Effector memory CD4-positive, alpha-beta T cell (primary cell): ENCODE measurements at places on chromosomes 3 and 15.

- no peak for DNase-seq
These were observed 59.4 kb upstream of the TFRC start for GRCh38 chr3:196141052-196141865.

- DNase-seq: no peak
These were observed 22.1 kb downstream of the AGBL1 start for GRCh38 chr15:86101818-86102217.

DNA sequence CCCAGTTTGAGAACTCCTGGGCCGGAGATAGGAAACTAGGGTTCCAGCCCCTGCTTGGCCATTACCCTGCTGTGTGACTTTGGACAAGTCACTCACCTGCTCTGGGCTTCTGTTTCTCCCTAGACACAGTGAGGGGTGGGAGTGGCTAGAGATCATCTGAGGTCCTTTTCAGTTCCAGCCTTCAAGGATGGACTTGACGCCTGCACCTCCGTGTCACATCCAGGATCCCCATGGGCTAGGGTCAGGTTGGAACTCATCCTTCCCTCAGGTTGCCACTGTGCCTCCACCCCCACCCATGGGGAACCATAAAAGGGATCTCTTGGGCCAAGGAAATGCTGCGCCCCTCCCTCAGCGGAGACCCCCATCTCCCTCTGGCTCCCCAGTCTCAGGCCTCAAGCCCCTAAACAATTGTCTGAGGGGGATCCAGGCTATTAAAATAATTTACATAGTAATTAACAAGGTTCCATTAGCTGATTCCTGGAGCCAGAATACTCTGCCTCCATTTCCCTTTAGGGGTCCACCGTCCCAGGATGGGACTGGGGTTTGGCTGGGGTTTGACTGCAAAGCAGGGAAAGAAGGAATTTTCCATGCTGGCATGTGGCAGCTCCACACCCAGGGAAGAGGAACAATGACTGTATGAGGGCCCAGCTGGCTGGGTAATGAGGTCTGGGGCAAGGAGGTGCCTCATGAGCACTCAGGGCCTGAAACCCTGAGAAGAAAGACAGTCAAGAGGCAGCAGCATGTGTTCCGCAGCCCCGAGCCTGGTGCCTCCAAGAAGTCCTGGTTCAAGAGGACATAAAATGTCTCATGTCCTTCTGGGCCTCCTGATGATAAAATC is 177.7 kb downstream of the SMAD6 start:
- no peak for DNase-seq

DNA sequence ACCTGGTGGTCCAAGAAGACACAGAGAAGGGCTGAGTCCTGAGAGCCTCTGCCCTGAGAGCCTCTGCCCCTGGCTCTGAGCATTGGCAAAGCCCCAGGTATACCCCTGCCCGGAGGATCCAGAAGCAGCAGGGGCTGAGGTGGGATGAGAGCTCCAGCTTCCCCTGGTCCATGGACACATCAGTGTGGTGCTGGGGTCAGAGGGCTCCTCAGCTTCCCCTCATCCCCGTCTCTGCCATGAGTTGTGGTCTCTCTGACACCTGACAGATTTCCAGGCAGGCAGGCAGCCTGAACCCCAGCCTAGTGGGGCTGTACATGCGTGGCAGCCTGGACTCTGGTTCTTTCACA is 3.5 kb upstream of the KLF15 start:
- DNase-seq: no peak

GRCh38 chr3:180383332-180384020 is 218.5 kb upstream of the TTC14 start:
- no peak for DNase-seq

DNA sequence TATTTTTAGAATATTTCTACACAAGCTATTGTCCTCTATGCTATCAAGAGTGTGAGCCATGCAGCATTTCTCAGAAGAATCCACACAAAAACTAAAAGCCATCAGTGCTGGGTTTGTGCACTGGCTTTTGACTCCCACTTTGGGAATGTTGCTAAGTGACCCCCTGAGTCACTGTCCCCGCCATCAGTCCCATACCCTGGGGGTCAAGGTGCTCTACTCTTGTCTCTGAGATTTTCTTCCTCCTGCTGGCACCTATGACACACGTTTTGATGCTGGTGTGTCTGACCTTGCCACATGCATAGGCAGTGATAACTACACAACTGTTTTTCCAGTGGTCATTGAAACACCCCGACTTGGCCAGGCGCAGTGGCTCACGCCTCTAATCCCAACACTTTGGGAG is 19.8 kb downstream of the CMTM7 start:
- DNase-seq: no peak

DNA sequence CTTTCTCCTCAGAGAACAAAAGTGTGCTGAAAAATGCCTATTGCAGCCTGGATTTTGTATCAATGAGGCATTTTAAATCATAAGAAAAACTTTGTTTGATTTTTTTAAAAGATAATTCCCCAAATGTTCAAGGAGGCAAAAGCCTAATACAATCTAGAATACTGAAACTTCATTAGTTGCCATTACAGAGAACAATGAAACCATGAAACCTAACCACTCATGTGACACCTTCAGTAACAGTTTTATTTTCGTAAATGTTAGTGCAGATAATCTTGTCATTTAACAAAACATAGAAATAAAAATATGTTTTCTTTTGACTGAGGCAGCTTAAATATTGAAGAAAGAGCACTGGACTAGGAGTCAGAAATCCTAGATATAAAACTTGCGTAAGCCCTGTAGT is 655.9 kb downstream of the RBMS3 start:
- DNase-seq: no peak

DNA sequence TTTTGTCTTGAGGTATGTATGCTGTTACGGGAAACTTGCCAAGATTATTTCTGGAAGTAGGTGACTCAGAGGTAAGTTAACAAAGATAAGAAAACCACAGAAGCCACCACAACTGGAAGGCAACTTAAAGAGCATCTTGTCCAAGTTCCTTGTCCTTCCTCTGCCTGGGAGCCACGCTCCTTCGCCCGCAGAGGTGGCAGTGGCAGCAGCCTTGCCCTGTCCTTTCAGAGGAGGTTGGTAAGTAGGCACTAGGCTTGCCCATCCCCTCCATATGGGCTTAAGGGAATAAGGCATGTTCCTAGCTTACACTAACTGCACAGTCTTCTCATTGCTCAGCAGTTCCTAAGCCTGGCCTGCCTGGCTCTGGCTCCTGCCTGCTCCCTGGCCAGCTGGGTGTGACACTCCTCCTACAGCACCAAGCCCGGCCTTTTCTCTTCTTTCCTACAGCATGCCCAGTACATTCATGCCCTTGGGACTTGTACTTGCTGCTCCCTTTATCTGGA is 48.0 kb upstream of the RAB6B start:
- DNase-seq: no peak

GRCh38 chr15:95235033-95235432 is 1003.7 kb downstream of the MCTP2 start:
- DNase-seq: no peak

- no peak for DNase-seq
These were observed 74.9 kb upstream of the PPIB start for GRCh38 chr15:64237677-64238076.

GRCh38 chr3:157549498-157549897 is 46.3 kb upstream of the VEPH1 start:
- DNase-seq: no peak

DNA sequence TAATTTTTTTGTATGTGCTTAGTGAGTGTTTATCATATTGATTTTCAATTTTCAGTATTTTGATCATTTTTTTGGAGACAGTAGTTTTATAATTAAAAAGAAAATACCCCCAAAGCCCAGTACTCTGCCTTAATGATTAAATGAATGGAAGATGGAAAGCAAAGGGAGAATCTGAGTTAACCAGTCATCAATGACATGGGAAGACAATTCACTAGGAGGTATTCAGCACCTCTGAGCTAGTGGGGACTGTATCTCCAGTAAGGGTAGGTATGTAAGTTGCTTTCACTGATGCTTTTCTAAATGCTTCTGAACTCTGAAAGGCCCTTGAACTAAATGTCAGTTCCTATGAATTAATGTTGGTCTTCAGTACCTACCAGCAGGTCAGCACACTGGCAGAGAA is 590.4 kb upstream of the DPPA4 start:
- no peak for DNase-seq

DNA sequence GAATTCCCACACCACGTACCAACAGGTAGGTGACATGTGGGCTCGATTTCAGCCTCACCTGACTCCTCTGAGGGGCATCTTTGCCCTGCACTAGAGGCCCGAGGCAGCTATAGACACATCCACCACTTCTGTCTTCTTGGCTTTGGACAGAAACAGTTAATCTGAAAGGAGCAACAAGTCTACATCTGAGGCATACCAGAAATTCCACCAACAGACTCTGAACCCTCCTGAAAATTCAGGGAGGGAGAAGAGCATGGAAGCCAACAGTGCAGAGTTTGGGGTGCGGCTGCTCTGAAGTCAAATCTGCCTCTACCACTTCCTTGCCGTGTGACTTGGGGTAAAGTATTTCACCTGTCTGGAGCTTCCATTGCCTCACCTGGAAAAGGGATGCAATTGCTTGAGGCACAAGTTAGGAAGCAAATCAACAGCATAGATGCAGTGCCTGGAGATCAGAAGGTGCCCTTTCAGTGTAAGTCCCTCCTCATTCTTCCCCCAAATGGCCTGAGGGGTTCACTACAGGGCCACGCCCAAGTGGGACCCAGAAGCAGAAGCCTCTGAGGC is 119.8 kb downstream of the SHQ1 start:
- no peak for DNase-seq

DNA sequence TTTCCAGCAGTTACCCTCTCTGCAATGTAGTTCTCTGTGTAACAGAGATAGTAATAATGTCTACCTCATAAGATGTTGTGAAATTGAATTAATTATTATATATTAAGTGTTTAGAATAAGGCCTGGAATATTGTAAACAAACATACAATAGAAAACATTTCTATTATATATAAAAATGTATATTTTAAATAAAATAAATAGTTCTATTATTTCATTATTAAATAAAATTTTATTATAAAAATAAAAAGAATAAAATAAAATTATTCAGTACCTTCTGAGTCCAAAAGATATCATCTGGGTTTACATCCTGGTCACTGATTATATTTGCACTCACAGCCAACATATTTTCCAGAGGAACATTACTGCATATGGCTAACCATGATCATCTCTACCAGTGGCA is 135.4 kb downstream of the LRRC3B start:
- no peak for DNase-seq

DNA sequence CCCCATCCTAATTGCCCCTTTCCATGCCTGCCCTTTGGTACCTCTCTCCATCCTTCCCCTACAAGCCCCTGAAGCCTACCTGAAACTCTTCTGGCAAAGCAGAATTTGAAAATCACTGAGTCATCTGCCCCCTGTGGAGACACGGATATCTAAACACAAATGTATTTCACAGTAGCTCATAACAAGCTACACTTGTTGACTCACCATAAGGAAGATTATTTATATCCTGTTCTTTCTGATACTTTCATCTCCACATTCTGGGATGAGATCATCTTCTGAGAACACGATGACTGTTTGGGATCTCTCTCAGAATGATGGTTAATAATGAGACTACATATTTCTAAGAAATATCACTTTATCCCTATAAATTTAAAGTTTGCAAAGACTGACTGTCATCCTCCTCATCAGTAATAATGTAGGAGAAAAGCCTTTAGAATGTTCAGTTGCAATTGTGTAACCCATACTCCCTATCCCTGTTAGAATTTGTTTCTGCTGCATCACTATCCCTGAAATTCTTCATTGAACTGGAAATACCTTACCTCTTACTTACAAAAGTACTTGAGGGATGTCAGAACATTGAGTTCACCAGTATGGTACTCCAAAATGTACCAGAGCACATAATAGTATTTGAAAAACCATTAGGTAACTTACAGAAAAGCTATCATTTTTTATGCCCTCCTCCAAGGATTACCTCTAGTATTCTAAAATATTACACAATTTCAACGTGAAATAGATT is 116.1 kb upstream of the IL12A start:
- no peak for DNase-seq

- DNase-seq: no peak
These were observed 95.1 kb downstream of the IL1RAP start for GRCh38 chr3:190608850-190609589.

DNA sequence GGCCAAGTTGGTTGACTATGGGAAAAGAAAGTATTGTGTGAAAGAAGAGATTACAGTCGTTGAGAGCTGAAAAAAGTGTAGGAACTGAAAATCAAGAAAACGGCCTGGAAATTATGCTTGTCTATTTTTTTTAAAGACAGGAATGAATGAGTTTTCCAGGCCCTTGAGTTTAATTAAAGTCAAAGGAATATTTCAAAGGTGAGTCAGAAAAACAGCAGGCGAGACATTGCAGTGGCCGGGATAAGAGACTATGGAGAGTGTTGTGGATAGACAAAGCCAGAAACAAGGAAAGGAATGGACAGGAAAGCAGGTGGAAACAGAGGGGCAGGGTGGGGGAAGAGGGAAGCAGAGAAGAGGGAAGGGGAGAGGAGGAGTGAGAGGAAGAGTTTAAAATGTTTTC is 275.1 kb upstream of the LRTM1 start:
- no peak for DNase-seq

DNA sequence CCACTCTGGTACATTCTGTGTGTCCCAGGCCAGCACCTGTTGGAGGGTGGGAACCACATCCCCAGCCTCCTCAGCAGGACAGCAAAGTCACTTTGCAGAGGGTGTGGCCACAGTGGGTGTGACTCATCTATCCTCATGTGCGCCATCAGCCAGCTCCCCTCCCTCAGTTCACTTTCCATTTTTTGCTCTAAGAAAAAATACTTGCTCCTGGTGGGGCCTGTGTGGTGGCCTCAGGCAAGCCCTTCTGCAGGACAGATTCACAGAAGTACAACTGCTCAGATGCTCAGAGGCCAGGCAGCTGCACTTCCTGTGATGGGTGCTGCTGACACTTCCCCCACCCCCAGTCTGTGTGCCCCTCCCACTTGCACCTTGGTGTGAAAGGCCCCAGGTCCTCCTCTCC is 78.3 kb upstream of the ALDH1L1 start:
- no peak for DNase-seq

DNA sequence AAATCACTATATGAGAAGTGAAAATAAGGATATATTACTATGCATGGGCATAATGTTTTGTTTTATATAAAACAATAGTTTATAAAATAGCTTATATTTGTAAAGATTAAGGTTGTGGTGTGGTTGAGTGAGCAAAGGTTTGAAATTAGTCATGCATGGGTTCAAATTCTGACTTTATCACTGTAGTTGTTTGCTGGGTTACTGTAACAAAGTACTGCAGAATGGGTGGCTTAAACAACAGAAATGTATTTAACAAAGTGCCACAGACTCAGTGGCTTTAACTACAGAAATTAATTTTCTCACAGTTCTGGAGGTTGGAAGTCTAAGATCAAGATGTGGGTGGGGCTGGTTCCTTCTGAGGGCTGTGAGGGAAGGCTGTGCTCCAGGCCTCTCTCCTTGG is 184.8 kb upstream of the THRB start:
- DNase-seq: no peak

- DNase-seq: no peak
These were observed 376.6 kb downstream of the MAGI1 start for GRCh38 chr3:65662095-65662494.

DNA sequence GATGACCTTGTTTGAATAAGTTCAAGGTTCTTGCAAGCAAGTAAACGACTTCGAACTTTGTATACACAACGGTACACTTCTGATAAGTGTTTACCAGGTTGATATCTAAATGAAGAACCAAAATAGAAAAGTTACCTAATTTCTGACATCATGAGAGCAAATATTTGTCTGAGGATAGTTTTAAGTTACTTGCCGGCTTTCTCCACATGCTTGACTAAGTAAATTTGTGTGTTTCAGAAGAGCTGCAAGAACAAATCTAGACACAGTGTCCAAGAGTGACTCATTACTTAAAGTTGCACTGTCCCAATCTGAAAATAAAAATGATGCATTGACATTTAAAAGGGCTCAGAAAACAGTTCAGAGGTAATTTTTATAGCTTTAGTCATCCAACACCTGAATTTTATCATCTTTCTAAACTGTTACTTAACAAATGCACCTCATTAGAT is 115.1 kb downstream of the HERC1 start:
- no peak for DNase-seq

- DNase-seq: no peak
These were observed 92.7 kb upstream of the OCA2 start for GRCh38 chr15:28191832-28192231.
